ENCODE measurements at places on chromosomes 5 and 9.

- DNase-seq, result no peak
These were observed 41.9 kb upstream of the RIC1 start for GRCh38 chr9:5587024-5587423.

DNA sequence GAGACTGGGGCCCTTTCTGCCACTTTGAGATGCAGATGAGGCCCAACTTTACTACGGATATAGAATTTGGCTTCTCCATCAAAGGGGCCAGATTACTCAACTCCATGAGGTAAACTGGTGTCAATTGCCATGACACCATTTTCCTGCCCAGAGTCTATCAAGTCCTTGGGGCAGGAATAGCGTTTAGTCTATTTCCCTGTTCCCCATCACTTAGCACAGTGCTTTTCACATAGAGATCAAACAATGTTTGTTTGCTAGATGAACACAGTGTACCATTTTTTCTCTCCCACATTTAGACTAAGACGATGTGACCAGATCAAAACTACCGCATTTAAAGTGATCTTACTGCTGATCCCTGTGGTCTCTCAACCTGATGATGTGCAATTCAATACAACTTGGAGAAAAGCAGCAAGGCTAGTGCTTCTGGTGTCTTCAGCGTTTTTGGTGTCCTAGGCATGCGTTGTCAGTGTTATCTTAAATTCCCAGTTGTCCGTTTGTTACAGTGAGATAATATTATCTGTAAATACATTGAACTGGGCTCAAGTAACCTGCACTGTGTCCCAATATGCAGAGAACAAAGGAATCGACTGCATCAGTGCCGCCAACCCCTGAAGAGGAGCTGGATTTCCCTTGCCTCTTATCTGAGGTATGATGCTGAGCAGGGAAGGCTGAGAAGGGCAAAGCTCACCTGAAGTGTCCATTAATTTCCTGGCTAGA lies 446.2 kb downstream of the PLK2 start:
- no peak for DNase-seq

DNA sequence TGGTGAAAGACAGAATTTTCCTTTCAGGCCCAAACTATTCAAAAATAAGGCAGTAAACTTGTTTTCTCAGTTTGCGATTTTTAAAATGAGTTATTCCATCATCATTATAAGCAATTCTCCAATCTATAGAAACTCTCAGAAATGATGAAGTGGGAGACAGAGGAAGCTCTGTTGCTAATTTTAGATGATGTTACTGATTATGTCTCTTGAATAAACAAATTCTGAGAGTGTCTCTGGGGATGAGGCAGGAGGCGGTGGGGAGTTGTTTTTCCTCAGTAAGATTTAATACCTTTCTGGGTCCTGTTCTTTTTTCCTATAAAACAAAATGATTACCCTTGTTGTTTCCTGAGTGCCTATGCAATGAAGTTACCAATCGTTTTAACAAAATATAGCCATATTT lies 43.9 kb upstream of the TEX48 start:
- DNase-seq, result peak; percentile 30

DNA sequence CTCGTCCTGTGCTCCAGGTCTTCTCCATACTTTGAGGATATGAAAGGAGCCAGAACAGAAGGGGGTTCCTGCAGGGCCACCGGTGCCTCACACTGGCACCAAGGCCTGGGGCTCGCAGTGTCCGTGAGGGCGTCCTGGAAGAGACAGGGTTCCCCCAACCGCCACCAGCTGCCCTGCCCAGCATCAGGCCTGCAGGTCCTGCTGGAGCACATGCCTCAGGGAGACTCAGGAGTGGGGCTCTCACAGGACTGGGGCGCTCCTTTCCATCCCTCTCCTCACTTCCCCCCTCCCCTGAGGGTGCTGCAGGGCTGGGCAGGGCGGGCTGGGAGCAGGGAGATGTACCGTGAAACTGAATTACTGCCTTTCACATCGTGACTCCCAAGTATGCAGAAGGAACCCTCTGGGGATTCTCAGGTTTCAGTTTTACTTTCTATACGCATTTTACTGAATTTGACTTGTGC lies 31.7 kb downstream of the CEP72 start:
- DNase-seq, result peak; percentile 90

DNA sequence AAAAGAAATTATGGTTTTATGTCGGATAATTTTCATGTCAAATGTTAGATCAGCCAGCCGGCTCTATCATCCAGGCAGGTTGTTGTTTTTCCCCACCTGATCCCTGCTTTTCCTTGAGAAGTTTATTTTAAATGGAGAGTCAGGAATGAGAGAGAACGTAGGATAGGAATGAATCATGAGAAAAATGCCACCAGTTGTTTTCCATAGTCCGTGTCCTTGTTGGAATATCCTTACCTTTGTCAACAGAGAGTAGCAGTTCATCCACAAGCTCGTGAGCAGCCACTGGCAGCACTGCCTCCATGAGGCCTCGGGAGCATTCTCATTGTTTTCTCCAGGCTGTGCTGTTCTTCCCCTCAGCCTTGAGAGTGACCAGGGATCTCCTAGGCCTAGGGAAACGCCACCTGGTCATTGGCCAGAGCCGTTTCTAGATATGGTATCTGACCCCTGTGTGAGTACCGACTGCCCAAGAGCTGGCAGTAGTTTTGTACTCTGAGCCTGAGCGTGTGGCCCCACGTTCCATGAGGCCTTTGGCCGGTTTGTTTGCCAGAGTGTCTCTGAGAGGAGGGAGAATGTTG lies 293.3 kb downstream of the FANCC start:
- DNase-seq, result no peak

Data from NCI-H2171 treated with DMSO at 0.1 percent for 48 hours (cell line).